ENCODE measurements at places on chromosomes 12 and 14.

GRCh38 chr12:96218989-96219678 lies 25.0 kb downstream of the ELK3 start:
- DNase-seq, result no peak

DNA sequence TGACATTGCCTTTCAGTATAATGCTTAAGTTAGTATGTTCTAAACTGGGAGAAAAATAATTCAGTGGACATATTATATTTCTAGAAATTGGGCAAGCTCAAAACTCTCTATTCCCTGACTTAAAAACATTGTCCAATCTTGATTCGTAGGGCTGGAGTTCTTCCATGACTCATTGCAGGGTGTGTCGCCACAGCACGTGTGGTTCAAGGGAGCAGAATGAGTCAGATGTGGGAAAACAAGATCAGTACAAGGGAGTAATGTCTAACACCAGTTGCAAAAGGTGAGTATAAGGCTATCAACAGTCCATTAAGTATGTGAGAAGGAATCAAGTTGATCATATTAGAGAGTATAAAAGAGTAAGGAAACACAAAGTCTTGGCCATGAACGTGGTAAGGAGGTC lies 887.0 kb downstream of the TMTC2 start:
- DNase-seq, result no peak

GRCh38 chr14:101242442-101243385 lies 318.6 kb upstream of the DIO3 start:
- DNase-seq, result no peak

DNA sequence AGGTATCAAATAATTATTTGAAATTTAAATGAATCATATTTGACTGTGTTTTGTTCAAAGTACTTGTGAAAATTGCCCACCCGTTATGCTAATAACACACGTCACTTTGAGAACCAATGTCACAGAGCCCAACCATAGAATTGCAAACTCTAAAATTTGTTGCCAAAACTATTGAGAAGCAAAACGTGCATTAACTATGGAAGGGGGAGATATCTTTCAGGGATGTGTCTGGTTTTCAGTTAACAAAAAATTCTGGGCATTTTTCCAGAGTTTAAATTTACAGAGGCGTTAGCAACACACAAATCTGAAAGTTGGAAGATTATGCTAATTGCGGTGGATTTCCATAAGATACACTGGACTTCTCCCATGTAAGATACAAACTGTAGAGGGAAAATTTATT lies 371.8 kb upstream of the E2F7 start:
- no peak for DNase-seq

- DNase-seq, result no peak
These were observed 40.1 kb downstream of the FBXL14 start for GRCh38 chr12:1553987-1554982.

GRCh38 chr12:12726555-12727093 lies 9.5 kb downstream of the CDKN1B start:
- DNase-seq, result no peak

GRCh38 chr14:105093431-105094192 lies 28.4 kb upstream of the GPR132 start:
- DNase-seq, result peak; percentile 42

- DNase-seq, result no peak
These were observed 15.8 kb downstream of the KRT7 start for GRCh38 chr12:52248541-52249461.

- no peak for DNase-seq
These were observed 22.5 kb downstream of the LRP6 start for GRCh38 chr12:12244341-12244740.

DNA sequence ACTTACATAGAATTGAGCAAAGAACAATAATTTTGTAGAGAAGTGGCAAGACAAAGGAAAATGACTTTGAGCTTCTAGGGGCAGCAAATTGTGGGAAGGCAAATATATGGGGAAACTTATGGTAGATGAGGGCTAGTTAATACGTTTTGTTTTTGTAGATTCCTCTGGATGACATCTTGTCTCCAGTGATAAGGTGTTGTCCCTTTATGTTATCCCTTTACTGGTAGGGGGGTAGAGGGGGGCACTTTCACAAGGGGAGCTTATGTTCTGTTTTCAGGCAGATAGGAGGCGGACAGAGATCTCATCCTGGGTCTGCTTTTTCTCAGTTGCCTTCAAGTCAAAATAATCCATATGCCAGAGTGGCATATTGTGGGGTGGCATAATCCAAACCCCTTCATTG lies 106.5 kb upstream of the AMIGO2 start:
- no peak for DNase-seq

DNA sequence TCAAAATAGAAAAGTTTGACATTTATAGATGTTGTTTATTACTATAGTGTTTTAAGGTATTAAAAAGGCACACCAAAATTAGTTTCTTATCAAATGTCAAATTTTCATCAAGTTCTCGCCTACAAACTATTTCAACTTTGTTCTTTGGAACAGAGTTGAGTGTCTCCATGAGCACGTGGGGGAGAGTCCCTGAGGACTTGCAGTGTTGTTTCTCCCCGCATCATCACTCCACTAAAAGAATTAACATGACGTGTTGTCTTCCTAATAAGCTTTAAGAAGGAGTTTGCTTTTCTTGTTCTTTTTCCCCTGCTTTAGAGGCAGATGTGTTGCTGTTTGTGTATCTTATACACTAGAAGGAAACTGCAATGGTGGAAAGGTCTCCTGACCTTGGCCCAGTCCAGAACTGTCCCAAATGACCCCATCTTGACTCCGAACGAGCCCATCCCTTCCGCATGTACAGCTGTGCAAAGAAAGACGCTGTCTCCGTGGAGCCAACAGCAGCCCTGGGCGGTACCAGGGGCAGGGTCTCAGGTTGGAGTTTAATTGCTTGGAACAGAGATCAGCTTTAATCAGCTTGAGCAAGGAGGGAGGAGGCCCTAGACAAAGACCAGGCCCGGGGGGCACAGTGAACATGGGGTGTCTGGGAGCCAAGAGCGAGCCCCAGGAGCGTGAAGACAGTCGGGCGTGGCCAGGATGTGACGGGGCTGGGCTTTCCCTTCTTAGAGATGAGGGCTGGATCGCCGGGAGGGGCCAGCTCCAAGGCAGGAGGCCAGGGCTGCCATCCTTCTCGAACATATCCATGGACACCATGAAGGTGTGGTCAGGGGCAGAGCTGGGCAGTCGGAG lies 215.4 kb upstream of the RTL1 start:
- no peak for DNase-seq

DNA sequence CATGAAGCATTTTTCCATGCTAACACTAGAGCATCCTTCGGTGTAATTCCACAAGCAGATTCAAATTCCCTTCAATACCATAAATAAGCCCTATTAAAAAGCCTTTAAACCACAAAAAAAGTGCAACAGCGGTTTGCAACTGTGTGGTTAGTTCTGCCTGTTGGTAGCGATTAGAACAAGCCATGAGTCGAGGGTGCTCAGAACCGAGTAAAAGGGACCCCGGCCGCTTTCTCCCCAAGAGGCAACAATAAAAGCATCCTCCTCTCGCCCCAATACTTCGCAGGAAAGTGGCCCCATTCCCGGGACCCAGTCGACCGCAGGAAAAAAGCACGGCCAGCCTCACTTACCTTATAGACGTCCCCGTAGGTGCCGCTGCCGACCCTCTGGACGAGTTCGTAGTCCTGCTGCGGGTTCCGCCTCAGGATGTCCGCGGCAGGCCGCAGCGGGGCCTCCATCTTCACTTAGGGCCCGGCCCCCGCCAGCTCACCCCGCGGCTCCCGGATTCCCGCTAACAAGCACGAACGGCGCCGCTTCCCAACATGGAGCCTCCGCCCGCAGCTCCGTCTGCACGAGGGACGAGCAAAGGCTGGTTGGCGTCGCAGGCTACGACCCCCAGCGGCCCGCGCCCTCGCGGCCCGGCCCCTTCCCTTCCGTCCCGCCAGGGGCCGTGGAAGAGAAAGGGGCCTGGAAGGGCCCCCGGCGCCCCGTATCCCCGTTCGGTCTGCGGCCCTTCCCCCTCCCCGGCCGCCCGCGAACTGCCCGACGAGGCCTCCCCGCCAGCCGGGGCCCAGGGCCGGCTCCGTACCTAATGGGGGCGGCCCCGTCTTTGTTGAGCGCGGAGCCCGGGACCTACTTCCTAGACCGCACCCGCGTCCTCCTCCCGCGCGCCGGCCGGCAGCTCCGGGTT lies 521 bp downstream of the MAP4K5 start:
- peak; percentile 12 for DNase-seq

DNA sequence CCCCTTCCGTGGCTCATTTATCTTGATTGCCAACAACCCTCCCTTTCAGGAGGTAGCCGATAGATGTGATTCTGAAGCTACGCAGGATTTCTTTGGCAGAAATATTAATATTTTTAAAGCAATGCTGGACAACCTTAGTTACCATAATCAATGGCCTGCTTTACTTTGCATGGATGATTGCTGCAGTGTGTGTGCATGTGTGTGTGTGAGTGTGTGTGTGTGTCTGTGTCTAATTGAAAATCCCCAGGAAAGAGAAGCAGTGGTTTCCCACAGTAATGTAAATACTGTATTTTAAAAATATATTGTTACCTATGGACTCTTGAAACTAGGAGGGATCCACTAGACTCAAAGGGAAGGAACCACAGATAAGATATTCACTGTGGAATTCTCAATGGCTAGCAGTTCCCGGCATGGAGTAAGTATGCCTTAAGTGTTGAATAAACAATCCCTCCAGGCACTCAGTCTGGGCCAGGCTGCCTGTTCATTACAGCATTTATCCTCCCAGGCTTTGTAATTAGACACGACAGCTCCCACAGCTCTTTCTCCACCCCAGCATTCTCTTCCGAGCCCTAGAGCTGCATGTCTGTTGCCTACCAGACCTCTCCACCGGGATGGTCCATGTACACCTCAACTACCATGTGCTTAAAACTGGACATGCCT lies 22.5 kb upstream of the C14orf132 start:
- no peak for DNase-seq

DNA sequence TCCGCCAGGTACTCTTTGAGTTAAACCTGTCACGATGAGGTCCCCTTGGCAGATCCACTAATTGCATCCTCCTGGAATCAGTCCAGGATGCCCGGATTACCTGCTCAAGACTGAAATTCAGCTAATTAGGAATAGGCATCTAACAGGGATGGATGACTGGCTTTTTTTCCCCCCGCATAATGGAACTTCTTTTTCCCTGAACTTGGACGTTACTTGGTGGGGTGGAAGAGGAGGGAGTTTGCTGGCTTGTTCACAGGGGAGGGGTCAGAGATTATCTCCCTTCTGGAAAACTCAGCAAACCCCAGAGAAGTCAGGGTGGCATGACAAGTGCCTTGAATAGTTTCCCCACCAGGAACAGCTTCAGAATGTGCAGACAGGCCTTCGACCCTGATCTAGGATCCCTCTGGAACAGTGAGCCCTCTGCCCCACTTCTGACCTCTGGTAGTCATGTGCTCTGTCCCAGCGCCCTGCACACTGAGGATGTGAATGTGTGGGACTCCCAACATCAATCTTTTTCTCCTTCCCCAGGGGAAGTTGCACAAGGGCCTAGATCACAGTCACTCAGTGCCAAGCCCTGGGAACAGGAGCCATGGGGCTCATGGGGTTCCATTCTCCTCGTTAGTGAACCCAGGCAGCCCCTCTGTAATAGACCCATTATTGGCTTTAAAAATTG lies 142.5 kb downstream of the SMOC1 start:
- no peak for DNase-seq

- DNase-seq, result no peak
These were observed 145.8 kb downstream of the KIF26A start for GRCh38 chr14:104284107-104284592.

DNA sequence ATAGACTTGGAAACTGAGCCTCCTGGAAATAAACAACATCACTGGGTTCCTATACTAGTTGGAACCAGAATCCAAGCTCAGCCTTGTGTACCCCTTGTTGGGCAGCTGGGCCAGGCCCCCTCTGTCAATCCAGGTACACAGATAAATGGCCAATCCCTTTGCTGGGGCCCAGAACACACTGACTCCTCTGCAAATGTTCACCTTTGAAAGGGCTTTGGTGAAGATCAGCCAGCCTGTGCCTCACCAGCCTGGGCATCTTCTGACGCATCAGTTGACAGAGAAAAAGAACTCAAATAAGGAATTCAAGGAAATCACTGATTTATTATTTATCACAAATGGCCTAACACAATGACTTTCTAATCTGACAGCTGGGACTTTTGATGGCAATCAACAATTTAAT lies 1090.2 kb downstream of the BCL11B start:
- no peak for DNase-seq

GRCh38 chr12:71949646-71950045 lies 11.0 kb downstream of the TPH2 start:
- DNase-seq, result no peak

- no peak for DNase-seq
These were observed 105.3 kb downstream of the TGFB3 start for GRCh38 chr14:75876530-75876929.

GRCh38 chr12:6555018-6555691 lies 687 bp downstream of the IFFO1 start:
- no peak for DNase-seq

- DNase-seq, result no peak
These were observed 173.5 kb upstream of the FRMD6 start for GRCh38 chr14:51478175-51478621.

DNA sequence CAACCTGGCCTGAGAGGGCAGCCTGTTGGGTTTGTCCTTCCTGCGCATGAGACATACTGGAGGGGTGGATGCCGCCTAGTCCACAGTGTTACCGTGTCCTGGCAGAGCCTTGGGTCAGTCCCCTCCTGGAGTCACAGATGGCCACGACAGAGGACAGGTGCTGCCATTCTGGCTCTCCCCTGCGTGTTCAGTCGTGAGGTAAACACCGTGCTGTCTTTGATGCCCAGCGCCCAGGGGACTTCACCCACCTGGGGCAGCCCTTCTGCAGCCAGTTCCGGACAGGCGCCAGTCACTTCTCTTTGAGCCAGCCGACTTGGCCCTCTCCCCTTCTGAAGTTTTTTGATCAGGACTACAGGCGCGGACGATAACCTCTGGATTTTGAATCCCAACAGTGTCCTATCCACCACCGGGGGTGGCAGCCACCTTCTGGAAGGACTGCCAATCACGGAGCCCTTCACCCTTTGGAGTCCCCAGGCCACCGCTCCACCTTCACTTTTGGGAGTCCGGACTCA lies 933.0 kb downstream of the DIO2 start:
- no peak for DNase-seq

DNA sequence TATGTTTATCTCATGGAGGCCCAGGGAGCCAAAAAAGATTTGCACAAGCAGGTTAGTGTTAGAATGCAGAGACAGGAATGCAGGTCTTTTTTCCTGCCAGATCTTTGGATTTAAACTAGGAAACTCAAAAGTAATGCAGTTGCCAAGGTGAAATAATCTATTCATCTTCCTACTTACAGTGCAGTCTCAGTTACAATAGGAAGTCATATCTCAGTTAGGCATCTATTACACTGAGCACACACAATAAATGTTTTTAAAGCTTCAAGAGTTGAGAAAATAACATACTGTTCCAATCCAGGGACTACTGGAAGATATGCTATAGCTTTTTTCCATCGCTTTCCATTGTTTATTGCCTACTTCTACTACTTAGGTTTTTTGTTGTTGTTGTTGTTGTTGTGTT lies 279.3 kb upstream of the E2F7 start:
- no peak for DNase-seq

- no peak for DNase-seq
These were observed 4.3 kb upstream of the MMP19 start for GRCh38 chr12:55847033-55847432.

GRCh38 chr12:64269161-64269560 lies 47.1 kb upstream of the KICS2 start:
- no peak for DNase-seq
